ENCODE measurements at places on chromosomes 11 and 22.
A peak's percentile ranks its signal among the peaks of the same experiment; 100 is the strongest.

DNA sequence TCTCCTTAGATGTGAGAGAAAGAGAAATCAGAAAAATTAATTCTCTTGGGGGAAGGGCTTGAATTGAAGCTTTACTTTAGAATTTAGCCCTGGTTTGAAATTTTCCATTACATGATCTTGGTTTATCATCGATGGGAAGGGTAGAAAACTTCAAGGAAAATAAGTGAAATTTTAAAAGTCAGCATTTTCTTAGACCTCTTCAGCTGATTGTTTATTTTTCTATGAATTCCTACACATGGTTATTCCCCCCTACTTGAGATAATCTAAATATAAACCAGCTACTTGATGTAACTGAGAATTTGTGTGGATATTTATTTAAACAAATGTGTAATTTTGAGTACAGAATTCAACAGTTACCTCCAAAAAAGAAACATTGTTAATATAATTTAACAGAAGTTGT lies 10.9 kb downstream of the PIH1D2 start:
- DNase-seq = no peak

DNA sequence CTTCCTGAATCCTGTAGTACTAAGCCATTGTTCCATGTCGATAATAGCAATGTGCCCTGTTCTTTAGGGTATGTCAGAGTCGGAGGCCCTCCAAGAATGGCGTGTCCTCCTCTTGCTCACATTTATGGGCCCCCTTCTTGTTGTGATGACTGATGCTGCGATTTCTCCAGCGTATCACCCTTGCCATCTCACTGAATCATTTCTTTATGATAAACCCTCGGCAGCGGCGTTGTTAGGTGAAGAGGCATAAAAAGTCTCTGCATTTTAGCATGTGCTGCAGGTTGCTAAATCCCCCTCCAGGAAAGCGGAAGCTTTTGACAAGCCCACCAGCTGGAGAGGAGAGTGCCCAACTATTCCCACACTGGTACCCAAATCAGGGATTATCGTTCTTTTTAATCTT lies 1045.3 kb downstream of the BRD1 start:
- no peak for DNase-seq

GRCh38 chr11:120196826-120197225 lies 14.0 kb upstream of the OAF start:
- DNase-seq = no peak

- DNase-seq = no peak
Measured at GRCh38 chr11:75663808-75664207, 5.0 kb downstream of the MAP6 start.

DNA sequence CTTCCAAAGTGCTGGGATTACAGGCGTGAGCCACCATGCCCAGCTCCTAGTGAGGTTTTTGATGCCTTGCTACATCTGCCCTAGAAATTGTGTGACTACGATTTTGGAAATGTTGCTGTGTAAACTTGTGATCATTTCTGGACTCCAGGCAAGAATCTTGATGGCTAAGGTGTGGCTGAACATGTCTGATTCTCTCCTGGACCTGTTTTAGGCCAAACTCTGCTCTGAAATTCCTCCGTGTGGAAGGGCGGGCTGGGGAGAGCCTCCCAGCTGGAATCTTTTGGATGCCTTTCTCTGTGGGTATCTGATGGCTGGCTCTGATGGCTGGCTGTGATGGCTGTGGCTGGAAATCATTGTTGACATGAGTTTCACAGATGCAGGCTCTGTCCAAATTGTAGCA lies 8.2 kb downstream of the PNPLA3 start:
- no peak for DNase-seq

GRCh38 chr11:109849051-109849450 lies 244.1 kb upstream of the ZC3H12C start:
- DNase-seq = no peak

DNA sequence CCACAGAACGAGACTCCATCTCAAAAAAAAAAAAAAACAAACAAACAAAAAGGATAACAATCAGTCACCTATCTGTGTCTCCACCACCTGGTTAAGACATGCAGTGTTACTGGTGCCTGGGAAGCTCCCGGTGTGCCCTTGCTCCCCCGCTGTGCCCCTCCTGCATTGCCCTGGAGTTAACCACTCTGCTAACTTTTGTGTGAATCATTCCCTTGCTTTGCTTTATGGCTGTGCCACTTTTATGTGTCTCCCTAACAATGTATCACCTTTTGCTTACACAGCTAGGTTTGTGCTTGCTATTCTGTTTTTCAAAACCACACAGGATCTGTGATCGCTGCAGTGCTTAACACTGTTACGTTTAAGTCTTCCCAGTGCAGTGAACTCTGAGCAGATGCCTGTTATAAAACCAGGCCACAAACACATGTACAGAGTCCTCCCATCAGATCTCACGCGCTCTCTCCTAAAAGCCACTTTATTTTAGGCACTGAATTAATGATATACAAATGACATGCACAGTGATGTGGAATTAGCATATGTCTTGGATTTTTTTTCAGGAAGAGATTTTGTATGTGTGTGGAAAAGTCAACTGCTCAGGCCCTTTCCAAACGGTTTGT lies 69.9 kb downstream of the BUD13 start:
- DNase-seq = no peak

GRCh38 chr11:64251016-64251752 lies at the start of gene PLCB3:
TSS of gene PLCB3 (plus strand) at chr11:64251530. CDS start at chr11:64251650, 120 bp downstream.
- DNase-seq = peak; percentile 51

GRCh38 chr11:76209973-76210930 lies 4.0 kb upstream of the WNT11 start:
- peak; percentile 61 for DNase-seq

GRCh38 chr11:57485217-57485990 lies 25.1 kb downstream of the RTN4RL2 start:
- DNase-seq = peak; percentile 42

DNA sequence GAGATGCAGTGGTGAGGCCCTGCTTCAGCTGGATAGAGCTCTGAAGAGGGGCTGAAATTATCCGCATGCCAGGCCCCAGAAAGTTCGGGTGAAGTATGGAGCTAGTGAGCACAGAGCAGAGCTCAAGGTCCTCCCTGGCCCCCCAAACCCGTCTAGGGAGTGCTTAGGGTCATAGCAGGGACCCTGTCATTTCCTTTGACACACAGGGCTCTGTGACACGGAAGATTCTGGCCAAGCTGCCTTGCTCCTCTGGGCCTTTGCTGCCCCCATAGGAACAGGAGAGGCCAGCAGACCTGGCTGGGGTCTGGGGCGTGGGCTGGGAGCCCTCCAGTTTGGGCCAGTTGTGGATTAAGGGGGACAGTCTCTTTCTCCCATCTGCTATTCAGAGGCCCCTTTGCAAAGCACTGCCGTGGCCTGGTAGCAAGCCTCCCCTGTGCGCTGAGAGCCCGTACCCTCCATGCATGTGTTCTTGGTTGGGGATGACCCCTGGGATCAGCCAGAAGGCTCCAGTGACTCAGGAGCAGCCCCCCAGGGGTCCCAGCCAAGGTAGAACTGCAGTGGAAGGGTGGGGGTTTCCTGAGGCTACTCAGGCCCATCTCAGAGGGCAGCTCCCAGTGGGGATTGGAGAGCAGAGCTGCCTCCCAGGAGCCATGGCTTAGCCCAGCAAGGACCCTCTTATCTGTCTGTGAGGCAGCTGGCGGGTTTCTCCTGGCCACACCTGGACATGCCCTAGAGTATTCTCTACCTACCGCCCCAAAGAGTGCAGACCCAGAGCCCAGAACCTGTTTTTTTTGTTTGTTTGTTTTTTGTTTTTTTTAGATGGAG lies 42.3 kb downstream of the RNF141 start:
- DNase-seq = no peak

GRCh38 chr11:117862019-117862725 lies 14.3 kb downstream of the FXYD6 start:
- DNase-seq = no peak

- DNase-seq = no peak
Measured at GRCh38 chr22:46443850-46444389, 93.5 kb downstream of the CELSR1 start.

DNA sequence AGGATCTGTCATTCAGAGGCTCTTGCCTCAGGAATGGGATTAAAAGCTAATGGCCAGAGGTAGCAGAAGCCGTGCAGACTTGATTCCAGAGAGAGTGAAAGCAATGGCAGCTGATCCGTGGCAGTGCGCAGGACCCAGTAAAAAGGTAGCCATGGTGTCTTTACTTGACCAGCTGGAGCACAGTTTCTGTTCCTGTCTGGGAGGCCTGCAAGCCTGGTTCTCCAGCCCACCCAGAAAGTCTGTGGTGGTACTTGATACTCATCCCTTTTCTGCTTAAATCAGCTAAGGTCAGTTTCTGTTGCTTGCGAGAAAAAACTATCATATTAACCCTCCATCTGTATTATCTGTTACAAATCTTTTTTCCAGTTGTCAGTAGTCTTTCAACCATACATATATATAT lies 86.7 kb downstream of the RPS6KA4 start:
- no peak for DNase-seq

- no peak for DNase-seq
Measured at GRCh38 chr11:78187366-78188285, 800 bp downstream of the KCTD21 start.
